CD8-positive, alpha-beta T cell (primary cell): ENCODE measurements at places on chromosomes 13 and 19. TPM values are rescaled to one million over a fixed set of nuclear protein-coding genes. Genes with fewer than 3 reads are reported as not detected.

DNA sequence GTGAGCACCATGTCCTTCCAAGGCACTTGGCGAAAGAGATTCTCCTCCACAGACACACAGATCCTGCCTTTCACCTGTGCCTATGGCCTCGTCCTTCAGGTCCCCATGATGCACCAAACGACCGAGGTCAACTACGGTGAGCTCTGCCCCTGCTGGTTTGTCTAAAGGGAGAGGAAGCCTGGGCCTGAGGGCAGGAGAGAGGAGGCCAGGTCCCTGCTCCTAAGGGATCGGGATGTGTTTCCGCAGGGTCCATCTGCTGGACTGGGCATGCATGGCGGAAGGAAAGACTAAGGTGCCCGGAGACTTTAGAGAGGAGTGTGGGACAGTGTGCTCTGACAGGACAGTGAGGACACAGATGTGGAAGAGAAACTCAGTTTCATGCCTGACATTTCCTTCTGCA, 7.6 kb downstream of the SERPINE3 start:
- DNase-seq: no peak

- peak; percentile 17 for DNase-seq
These were observed 70.5 kb upstream of the ZNF420 start for GRCh38 chr19:37007587-37008220.

DNA sequence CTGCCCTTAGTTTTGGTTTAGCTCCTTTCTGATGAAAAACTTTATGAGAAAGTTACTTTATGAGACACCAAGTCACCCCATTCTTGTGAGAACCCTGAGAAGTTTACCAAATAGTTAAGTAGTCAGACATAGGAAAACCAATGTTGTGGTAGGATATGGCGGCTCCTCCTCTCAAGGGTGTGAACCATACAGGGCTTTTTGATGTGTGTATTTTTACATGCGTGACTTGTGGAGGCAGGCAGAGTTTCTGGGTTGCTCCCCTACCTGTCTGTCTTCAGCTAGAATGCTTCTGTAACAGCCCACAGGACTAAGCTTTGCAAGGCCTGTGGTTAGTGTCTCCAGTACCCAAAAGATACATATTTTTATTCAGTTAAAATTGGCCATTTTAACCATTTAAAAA, 18.3 kb downstream of the UBAC2 start:
- DNase-seq: peak; percentile 83

CEBPG gene
- 17.2 TPM for total RNA-seq

GRCh38 chr13:44806826-44807225, 182.4 kb downstream of the NUFIP1 start:
- DNase-seq: no peak

LGALS14 gene
- not detected for total RNA-seq

DNA sequence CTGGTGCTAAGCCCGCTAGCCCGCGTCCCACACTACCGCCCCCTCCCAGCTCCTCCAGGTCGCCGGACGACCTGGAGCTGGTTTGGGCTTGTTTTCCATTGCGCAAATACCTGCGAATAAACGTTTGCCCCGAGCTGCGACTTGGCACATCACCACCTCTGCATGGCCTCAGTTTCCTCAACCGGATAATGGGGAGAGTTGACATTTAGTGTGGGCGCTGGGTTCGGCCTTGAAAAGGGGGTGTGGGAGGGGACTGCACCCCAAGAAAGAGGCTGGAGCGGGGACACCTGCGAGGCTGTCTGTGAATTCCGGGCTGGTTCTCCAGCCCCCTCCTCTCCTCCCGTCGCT, 11.0 kb upstream of the JUND start:
- DNase-seq: peak; percentile 30

DNA sequence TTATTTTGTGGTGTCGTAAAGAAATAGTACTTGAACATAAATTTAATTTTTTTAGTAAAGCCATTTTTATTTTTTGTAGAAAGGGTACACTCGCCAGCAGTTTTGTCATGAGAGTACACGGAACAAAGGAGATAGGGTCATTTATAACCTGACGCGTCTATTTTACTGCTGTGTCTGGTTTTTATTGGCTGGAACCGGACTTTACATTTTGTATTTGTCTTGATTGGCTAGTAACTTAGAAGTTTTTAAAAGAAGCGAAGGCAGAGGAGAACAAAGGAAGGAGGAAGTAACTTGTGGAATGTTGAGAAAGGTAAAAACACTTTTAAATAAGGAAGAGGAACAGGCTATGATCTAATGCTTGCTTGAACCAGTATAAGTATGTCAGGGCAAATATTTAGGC, 43.5 kb downstream of the TRPM4 start:
- no peak for DNase-seq

DNA sequence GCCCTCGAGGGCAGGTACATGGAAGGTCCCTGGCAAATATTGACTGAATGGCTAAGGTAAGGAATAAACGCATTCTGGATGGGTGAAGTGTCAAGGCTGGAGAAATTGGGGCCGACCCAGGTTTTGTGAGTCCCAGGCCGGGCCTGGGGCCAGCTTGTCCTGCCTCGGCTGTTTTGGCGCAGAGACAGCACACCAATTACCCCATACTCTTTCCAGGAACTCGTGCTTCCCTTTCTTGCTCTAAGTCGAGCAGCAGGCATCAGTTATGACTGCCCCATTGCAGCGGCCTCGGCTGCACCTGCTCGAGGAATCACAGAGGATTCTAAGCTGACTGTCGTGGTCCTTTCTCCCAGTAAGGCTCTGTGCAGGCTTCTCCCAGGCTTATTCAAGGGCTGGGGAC, 67.1 kb downstream of the ZNF536 start:
- DNase-seq: no peak
